ENCODE measurements at places on chromosomes 5 and 9. TPM values are rescaled to one million over a fixed set of nuclear protein-coding genes. Genes with fewer than 3 reads are reported as not detected.

Gene TSSK1B
- total RNA-seq: not detected

Gene FCN2
- 9.8 TPM for total RNA-seq

Gene PRSS3
- not detected for total RNA-seq

Gene CCL27
- total RNA-seq: not detected
